ENCODE measurements at places on chromosomes 1 and 21.

DNA sequence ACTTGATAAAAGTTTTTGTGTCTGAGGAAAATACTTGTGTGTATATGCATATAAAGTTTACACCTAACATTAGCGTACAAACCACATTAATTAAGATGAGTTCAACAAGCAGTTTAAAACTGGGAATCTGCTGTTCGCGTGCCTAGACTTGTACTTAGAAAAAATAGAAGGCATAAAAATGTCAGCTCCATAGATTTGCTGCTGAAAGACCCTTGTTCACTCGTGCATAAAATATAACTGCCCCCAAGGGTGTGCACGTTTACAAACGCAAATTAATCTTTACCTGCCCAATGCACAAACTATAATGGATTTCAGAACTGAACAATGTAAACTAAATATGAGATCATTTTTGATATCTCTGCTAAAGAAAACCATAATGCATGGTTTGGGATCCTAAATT lies 392.3 kb upstream of the ADGRL2 start:
- no peak for DNase-seq

- no peak for DNase-seq
Measured at GRCh38 chr1:56566061-56566744, 13.2 kb downstream of the PLPP3 start.

DNA sequence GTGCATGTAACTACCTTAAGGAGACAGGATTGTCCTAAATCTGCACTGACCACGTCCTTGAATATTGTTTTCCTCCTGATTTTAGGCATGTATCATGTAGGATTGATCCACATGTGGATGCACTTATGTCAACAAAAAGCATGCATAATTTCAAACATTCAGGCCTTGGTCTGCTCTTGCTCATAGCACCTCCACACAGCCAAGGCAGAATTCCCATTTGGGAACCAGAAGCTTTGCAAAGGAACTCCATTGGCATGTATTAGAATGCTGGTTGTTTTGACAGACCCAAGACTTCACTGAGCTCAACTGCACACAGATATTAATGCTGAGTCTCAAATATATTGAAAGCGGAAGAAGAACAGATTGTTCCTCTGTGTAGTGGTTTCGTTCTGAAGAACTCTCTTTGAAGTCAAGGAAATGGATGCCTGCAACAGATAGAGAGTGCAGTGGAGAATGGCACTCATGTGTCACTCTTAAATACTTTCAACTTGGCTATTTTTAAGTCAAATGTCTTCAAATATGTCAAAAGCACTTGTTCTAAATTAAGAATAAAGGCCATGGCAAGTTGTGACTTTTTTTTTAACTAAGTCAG lies 387.6 kb downstream of the LTN1 start:
- DNase-seq: peak; percentile 60

DNA sequence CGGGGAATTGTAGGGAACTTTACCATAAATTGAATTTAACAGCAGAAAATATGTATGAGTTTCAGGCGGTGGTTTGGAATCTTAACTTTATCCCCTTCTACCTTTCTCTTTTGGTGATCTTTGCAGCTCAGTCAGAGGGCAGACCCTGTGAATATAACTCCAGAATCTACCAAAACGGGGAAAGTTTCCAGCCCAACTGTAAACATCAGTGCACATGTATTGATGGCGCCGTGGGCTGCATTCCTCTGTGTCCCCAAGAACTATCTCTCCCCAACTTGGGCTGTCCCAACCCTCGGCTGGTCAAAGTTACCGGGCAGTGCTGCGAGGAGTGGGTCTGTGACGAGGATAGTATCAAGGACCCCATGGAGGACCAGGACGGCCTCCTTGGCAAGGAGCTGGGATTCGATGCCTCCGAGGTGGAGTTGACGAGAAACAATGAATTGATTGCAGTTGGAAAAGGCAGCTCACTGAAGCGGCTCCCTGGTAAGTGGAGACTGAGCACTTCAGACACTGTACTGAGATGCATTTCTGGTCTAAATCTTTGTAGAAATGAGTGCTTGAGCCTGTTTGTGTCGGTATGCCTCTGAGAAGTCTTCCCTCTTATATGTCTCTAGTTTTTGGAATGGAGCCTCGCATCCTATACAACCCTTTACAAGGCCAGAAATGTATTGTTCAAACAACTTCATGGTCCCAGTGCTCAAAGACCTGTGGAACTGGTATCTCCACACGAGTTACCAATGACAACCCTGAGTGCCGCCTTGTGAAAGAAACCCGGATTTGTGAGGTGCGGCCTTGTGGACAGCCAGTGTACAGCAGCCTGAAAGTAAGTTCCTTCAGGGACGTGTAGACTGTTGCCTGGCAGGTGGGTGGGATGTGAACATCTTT lies 1.5 kb downstream of the CCN1 start:
- no peak for DNase-seq

DNA sequence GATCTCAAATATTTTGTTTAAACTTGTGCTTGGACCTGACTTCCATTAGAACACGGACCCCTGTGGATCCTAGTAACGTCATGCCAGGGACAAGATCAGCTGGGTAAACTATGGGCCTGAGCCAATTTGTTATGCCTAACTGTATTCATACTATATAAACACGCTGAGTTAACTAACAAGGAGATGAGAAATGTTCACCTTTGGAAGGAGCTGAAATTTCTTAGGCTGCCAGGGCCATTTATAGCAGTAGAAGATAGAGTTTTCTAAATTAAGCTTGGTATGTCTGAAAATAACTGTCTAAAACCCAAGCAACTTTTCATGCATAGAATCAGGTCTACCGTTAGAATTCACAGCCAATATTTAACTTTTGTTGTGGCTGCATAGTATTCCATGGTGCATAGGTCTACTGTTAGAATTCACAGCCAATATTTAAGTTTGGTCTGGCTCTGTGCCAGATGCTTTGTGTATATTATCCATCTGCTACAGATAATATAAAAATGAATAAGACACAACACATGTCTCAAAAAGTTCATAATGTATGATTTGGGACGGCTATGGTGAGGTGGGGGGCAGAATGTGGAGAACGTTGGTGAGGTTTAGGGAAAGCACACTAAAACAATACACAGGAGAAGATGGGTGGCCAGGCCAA lies 61.5 kb downstream of the NMNAT2 start:
- DNase-seq: no peak

GRCh38 chr1:110542725-110543124 lies 23.8 kb upstream of the KCNA10 start:
- no peak for DNase-seq

GRCh38 chr1:1355416-1355815 lies 2.9 kb downstream of the MXRA8 start:
- no peak for DNase-seq

DNA sequence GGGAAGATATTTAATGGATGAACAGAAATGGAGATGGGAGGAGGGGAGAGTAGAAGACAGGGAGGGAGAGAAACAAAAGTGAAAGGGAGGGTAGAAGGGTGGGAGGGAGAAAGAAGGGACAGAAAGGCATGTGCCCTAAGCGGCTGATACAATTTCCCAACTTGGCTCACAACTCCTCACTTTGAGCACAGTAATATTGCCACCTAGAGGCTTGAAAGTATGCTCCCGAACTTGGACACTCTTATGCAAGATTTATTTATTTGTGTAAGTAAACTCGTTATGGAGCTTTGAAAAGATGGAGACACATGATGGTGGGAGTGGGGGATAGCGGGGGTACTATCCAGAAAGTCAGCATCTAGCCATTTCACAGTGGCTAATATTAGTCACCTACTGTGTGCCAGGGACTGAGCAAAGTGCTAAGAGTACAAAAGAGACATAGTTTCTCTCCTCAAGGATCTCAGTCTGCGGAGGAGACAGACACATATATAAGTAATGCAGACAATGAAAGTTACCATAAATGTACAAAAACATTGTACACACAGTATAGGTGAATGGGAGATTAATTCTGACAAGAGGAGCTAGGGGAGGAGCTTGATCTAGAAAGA lies 189.7 kb downstream of the SEC16B start:
- no peak for DNase-seq

GRCh38 chr1:205500240-205501233 lies 3.9 kb upstream of the CDK18 start:
- no peak for DNase-seq

DNA sequence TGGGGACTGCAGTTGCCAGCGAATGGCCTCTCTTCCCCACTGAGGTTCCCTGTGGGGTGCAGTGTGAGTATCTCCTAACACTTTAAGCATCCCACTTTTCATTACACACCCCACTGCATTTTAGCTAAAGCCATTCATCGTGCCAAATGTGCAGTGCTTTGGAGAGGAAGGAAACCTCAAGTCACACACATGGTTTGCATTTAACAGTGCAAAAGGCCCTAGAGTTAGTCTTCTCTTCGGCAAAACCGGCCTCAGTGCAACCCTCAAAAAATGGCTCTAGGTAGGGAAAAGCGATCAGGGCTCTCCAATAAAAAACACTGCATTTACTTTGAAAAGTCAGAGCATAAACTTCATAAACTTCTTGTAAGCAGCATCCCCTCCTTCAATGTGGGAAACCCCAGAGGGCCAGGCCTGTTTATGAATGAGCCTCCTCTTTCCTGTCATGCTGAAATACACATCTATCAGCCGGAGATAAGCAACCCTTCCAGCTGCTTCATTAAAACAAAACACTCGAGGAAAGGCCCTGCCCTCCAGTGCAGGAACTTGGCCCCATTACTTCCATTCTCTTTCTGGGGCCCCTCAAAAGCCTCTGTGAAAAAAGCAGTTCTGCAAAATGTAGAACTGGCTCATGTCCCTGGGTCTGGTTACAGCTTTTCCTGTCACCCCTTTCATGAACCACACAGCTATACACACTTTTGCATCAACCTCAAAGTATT lies 184.0 kb downstream of the CDC7 start:
- DNase-seq: no peak

GRCh38 chr21:40294345-40294744 lies 427.1 kb downstream of the PCP4 start:
- DNase-seq: no peak

- no peak for DNase-seq
Measured at GRCh38 chr1:6125366-6125765, 54.8 kb downstream of the CHD5 start.

DNA sequence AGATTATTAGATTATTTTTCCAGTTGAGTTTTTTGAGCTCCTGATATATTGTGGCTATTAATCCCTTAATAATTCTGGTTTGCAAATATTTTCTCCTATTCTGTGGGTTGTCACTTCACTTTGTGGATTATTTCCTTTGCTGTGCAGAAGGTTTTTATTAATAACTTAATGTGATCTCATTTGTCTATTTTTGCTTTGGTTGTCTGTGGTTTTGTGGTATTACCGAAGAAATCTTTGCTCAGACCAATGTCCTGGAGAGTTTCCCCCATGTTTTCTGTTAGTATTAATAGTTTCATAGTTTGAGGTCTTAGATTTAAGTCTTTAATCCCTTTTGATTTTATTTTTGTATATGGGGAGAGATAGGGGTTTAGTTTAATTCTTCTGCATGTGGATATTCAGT lies 7.1 kb upstream of the TBX19 start:
- DNase-seq: no peak

- DNase-seq: no peak
Measured at GRCh38 chr1:216612291-216612690, 110.9 kb downstream of the ESRRG start.

DNA sequence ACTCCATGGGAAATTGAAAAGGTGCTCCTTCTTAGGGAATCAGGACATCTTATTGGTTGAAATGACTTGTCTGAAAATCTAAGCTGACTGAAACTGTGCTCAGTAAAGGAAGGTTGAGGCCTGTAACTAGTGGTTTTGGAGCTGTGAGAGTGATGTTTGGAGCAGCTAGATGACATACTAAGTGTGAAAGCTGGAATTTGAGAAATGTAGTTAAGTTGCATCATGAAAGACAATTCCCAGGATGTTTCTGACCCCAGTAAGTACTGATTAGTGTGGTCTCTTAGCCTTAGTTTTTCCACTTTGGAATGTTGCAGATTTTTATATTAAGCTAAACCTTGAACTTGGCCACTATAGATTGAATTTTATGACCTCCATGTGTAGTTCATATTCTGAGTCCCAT lies 154.9 kb downstream of the PAPPA2 start:
- DNase-seq: no peak

GRCh38 chr21:14403681-14404318 lies 20.9 kb upstream of the HSPA13 start:
- DNase-seq: no peak

- no peak for DNase-seq
Measured at GRCh38 chr1:243422362-243422761, 166.5 kb downstream of the SDCCAG8 start.

GRCh38 chr1:101112051-101112780 lies 86.6 kb upstream of the DPH5 start:
- peak; percentile 68 for DNase-seq

GRCh38 chr1:28775121-28775942 lies 36.6 kb upstream of the OPRD1 start:
- peak; percentile 56 for DNase-seq

GRCh38 chr1:19367584-19368041 lies 55.5 kb downstream of the SLC66A1 start:
- DNase-seq: no peak
